ENCODE measurements at places on chromosomes 2 and 18. TPM values are rescaled to one million over a fixed set of nuclear protein-coding genes. Genes with fewer than 3 reads are reported as not detected.

Gene C18orf63
- total RNA-seq: not detected

Gene UGT1A8
- not detected for total RNA-seq

Gene RNF138
- total RNA-seq: 16.5 TPM

Gene LBX2
- 1.6 TPM for total RNA-seq

Gene AMER3
- total RNA-seq: not detected

Gene EFR3B
- 3.3 TPM for total RNA-seq

Gene IL1R2
- 0.66 TPM for total RNA-seq

Gene RESP18
- not detected for total RNA-seq

Gene MARCHF4
- total RNA-seq: 2.1 TPM

Gene SLC9A2
- total RNA-seq: not detected

Gene KHK
- total RNA-seq: 0.81 TPM

Gene ANKRD30B
- not detected for total RNA-seq

All from aortic smooth muscle cell (primary cell).